ENCODE measurements at places on chromosomes 6 and 20.

DNA sequence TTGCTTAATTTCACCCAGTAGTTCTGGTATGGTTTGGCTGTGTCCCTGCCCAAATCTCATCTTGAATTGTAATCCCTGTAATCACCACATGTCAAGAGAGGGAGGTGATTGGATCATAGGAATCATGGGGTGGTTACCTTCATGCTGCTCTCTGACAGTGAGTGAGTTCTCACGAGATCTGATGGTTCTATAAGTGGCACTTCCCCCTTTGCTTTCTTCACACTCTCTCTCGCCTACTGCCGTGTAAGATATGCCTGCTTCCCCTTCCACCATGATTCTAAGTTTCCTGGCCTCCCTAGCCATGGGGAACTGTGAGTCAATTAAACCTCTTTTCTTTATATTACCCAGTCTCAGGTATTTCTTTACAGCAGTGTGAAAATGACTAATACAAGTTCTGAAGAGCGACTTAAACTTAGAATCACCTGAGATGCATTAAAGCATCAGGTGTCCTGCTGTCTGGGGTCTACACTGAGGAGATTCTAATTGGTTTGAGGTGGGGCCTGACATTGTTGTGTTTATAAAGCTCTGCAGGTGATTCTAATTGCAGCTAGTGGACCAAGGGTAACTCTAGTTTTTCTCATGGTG, 82.1 kb upstream of the DTNBP1 start:
- no peaks in the 10 kb centered on the region for H3K36me3 ChIP-seq
- no peaks in the 10 kb centered on the region for H3K4me1 ChIP-seq
- DNase-seq, result no peak

- no peaks in the 10 kb centered on the region for H3K4me1 ChIP-seq
- no peak for DNase-seq
- H3K36me3 ChIP-seq, result no peaks in the 10 kb centered on the region
- no peak overlapping the region for H3K27ac ChIP-seq
Observed at GRCh38 chr6:40077315-40077714, 143.1 kb upstream of the MOCS1 start.

DNA sequence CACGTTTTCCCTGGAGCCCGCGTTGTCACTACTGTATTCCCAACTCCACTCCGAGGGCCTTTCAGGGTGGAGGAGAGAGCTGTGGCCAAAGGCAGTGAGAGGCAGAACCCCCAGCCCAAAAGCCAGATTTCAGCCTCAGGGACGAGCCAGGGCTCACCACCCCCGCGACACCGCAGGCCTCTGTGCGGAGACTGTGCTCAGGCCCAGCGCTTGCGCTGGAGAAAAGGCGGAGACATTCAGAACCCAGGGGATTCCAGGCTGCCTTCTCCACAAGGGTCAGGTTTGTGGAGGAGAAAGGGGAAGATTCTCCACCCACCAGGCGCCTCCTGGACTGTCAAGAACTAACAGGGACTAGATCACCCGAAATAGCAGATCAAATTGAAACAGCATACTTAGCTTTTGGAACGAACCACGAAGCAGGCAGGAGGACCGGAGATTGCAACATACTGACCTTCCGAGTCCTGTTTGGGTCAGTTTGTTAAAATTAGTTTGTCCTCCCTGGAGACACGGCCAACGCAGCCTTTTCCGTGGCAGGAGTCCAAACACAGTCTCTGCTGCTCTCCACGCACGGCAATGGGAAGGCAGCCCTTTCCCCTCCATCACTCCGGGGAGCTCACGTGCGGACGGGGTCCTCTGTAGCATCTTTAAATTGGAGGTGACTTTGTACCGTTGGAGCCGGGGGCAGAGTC, 14.4 kb downstream of the DLL1 start:
- peaks cover 46% of the 10 kb centered on the region for H3K4me1 ChIP-seq
- no peaks in the 10 kb centered on the region for H3K27me3 ChIP-seq

GRCh38 chr6:125733516-125734300, 15.7 kb upstream of the HEY2 start:
- no peaks in the 10 kb centered on the region for H3K36me3 ChIP-seq
- no peak overlapping the region for H3K4me3 ChIP-seq

DNA sequence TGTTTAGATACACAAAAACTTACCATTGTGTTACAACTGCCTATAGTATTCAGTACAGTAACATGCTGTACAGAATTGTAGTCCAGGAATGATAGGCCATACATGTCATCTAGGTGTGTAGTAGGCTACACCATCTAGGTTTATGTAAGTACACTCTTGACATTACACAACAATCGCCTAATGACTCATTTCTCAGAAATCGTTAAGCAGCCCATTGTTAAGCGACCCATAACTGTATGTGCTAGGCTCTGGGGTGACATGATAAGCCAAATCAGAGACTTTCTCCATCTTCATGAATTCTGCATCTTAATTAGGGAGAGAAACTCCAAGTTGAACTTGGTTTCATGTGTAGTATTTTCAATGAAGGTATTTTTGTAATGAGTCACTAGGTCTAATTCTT, 17.2 kb downstream of the STK35 start:
- peak overlapping the region; percentile 90 for H3K27ac ChIP-seq
- peaks cover 67% of the 10 kb centered on the region for H3K36me3 ChIP-seq
- H3K4me1 ChIP-seq, result peaks cover 64% of the 10 kb centered on the region
- no peaks in the 10 kb centered on the region for H3K27me3 ChIP-seq
- DNase-seq, result peak; percentile 28

- H3K36me3 ChIP-seq, result peaks cover 13% of the 10 kb centered on the region
- no peaks in the 10 kb centered on the region for H3K4me1 ChIP-seq
- peak; percentile 51 for DNase-seq
- H3K27ac ChIP-seq, result no peak overlapping the region
- no peak overlapping the region for H3K4me3 ChIP-seq
- H3K27me3 ChIP-seq, result no peaks in the 10 kb centered on the region
Observed at GRCh38 chr20:29873946-29874345, 1383.5 kb upstream of the DEFB115 start.

DNA sequence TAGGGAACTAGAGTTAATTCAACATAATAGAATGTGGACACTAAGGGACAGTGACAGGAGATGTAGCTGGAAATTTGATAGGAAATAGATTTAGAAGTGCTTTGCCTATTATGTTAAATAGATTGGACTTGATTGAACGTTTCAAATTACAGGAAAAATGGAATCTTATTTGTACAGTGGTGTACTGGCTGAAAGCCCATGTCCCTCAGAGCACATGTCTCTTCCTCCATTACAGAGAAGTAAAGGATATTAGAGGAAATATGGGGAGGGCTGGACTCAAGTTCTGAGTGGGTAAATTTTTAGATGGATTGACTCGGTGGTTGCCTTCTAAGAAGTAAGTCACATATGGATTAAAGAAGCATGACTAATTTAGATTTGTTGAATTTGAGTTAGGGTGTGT, 11.4 kb downstream of the PKIB start:
- H3K4me1 ChIP-seq, result no peaks in the 10 kb centered on the region
- no peak overlapping the region for H3K27ac ChIP-seq
- peaks cover 8% of the 10 kb centered on the region for H3K27me3 ChIP-seq
- H3K4me3 ChIP-seq, result no peak overlapping the region
- no peaks in the 10 kb centered on the region for H3K36me3 ChIP-seq

DNA sequence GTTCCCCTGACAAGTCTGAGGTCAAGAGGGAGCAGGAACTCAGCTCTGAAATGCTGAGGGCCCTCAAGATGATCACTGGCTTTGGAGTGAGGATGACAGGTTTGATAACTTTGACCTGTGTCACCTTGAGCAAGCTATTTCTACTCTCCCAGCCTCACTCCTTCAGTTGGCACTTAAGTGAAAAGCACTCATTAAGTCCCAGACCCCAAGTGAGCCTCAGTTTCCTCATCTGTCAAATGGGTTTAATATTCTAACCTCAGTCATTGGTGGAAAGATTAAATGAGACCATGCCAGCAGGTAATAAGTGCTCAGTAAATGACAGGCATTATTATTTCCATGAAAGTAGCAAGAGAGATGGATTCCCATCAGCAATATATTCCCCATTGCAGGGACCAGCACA, 14.0 kb downstream of the DEFB132 start:
- no peak overlapping the region for H3K27ac ChIP-seq
- H3K4me1 ChIP-seq, result peaks cover 6% of the 10 kb centered on the region
- DNase-seq, result no peak
- no peak overlapping the region for H3K4me3 ChIP-seq
- H3K36me3 ChIP-seq, result no peaks in the 10 kb centered on the region
- no peaks in the 10 kb centered on the region for H3K27me3 ChIP-seq

DNA sequence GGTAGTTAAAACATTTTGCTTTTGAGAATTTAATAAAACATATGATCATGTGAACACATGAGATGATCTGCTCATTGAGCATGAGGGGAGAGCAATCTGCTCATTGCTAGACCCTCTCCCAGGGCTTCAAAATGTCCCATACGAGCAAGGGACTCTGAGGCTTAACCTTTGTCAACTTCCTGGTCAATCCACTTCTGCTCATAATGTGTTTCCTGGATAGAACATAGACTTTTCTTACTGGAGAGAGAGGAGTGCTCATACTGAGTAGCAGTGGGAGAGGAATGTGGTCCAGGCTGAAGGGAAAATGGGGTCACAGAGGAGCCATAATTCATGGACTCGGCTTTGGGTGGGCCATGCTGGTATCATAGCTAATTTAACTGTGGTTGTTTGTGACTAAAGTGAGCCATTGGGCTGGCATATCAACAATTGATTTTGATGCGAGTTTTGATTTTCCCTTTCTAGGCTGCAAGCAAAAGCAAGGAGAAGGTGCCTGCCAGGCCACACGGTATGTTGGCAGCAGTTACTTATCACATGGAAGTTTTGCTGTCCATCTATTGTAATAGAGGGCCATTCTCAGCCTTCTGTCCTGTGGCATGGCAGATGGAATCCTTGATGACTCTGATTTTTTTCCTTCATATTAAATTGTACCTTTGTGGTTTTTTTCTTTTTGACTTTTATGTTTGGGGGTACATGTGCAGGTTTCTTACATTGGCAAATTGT, 20.8 kb upstream of the ADGRF4 start:
- no peak for DNase-seq
- peaks cover 5% of the 10 kb centered on the region for H3K27me3 ChIP-seq
- no peaks in the 10 kb centered on the region for H3K36me3 ChIP-seq
- no peaks in the 10 kb centered on the region for H3K4me1 ChIP-seq

GRCh38 chr6:41503827-41504465, 42.2 kb upstream of the FOXP4 start:
- peak; percentile 56 for DNase-seq
- H3K27me3 ChIP-seq, result peaks cover 61% of the 10 kb centered on the region
- peak overlapping the region; percentile 57 for H3K4me3 ChIP-seq
- no peak overlapping the region for H3K27ac ChIP-seq
- H3K4me1 ChIP-seq, result peaks cover 15% of the 10 kb centered on the region

- no peak overlapping the region for H3K27ac ChIP-seq
- no peaks in the 10 kb centered on the region for H3K36me3 ChIP-seq
- no peak overlapping the region for H3K4me3 ChIP-seq
- DNase-seq, result peak; percentile 3
Observed at GRCh38 chr20:47854687-47855212, 69.5 kb upstream of the SULF2 start.

- H3K4me1 ChIP-seq, result no peaks in the 10 kb centered on the region
- H3K27me3 ChIP-seq, result no peaks in the 10 kb centered on the region
- H3K27ac ChIP-seq, result no peak overlapping the region
Observed at GRCh38 chr20:6959900-6960312, 192.4 kb downstream of the BMP2 start.

DNA sequence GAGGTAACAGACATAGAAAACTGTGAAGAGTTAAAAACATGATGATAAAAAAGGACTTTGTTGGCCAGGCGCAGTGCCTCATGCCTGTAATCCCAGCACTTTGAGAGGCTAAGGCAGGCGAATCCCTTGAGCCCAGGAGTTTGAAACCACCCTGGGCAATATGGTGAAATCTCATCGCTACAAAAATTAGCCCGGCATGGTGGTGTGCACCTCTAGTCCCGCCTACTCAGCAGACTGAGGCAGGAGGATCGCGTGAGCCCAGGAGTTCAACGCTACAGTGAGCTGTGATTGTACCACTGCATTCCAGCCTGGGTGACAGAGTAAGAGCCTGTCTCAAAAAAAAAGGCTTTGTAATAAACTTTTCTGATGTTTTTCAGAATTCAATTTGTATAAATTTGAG, 60.1 kb downstream of the GFOD1 start:
- peak overlapping the region; percentile 97 for H3K27ac ChIP-seq
- peaks cover 76% of the 10 kb centered on the region for H3K4me1 ChIP-seq
- H3K27me3 ChIP-seq, result no peaks in the 10 kb centered on the region
- peaks cover 6% of the 10 kb centered on the region for H3K36me3 ChIP-seq
- peak; percentile 34 for DNase-seq

GRCh38 chr6:117393045-117393444, 32.7 kb downstream of the ROS1 start:
- no peaks in the 10 kb centered on the region for H3K4me1 ChIP-seq
- H3K36me3 ChIP-seq, result no peaks in the 10 kb centered on the region
- no peak overlapping the region for H3K4me3 ChIP-seq
- H3K27me3 ChIP-seq, result peaks cover 10% of the 10 kb centered on the region

GRCh38 chr6:26260725-26261490, 104.1 kb upstream of the BTN3A2 start:
- H3K4me1 ChIP-seq, result peaks cover 2% of the 10 kb centered on the region
- DNase-seq, result no peak
- no peak overlapping the region for H3K4me3 ChIP-seq
- H3K36me3 ChIP-seq, result no peaks in the 10 kb centered on the region
- H3K27ac ChIP-seq, result no peak overlapping the region
- H3K27me3 ChIP-seq, result no peaks in the 10 kb centered on the region

GRCh38 chr6:6409397-6410030, 89.1 kb upstream of the F13A1 start:
- H3K27ac ChIP-seq, result no peak overlapping the region
- no peaks in the 10 kb centered on the region for H3K27me3 ChIP-seq
- DNase-seq, result no peak
- H3K36me3 ChIP-seq, result no peaks in the 10 kb centered on the region

DNA sequence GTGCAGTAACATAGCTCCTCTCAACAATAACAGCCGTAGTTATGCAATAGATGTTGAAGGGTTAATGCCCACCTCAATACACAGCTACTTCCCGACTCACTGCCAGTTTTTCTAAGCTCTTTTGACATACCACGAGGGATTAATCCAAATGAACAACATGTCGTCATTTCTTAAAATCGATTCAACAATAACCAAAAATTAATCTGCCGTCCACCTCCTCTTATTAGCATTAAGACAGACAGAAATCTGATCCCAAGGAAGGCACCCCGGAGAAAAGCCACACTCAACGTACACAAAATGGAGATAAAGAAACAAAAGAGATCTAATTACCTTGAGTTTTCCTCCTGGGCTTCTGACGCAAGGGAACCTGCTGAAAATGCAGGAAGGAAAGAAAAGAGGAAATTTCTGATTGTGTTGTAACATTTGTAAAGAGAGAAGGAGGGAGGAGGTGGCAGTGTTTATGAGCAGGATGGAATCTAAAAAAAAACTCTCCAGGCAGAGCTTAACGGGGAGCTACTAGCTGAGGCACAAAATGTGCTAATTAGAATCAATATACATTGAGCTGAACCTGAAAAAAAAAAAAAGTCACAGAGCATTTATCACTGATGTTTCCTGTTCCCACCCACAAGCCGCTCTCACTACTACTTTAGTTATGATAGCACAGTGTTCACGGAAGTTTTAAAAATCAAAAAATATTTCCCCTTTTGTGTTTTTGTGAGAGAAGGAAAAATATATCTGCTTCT, 109.3 kb downstream of the IPCEF1 start:
- no peaks in the 10 kb centered on the region for H3K27me3 ChIP-seq
- peaks cover 71% of the 10 kb centered on the region for H3K4me1 ChIP-seq
- H3K36me3 ChIP-seq, result peaks cover 36% of the 10 kb centered on the region
- peak overlapping the region; percentile 93 for H3K4me3 ChIP-seq
- peak; percentile 78 for DNase-seq
